ENCODE measurements at places on chromosomes 7 and 10.

DNA sequence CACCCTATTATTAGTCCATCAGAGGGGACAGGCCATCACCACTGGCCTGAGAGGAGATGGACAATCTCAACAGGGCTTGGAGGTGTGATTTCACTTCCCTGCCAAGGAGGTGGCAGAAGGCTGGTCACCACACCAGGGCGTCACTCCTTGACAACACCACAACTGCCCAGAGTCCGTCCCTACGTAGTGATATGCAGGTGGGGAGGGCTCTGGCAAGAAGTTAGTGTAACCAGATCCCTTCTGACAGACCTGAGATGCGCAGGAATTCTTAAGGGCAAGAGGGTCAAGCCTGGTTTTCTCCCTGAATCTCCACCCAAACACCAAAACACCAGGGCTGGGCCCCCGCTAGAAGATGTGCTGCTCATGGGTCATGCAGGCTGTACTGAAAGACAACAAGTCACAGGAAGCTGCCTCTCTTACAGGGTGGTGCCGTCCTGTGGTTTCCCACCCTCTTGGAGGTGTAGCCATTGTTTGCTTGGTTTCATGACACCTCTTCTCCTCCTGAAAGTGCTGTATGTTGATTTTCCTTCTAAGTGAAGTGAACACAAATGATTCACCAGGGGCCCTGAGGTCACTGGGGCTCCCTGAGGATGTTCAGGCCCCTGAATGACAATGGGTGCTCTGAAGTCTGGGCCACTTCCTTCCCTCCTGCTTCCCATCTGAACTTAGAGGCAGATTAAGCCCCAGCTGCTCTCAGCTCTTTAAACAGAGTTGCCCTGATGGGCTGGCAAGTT, 27.1 kb downstream of the ATXN7L1 start:
- DNase-seq = no peak

- DNase-seq = no peak
These were observed 475 bp downstream of the NEUROD6 start for GRCh38 chr7:31340051-31340450.

DNA sequence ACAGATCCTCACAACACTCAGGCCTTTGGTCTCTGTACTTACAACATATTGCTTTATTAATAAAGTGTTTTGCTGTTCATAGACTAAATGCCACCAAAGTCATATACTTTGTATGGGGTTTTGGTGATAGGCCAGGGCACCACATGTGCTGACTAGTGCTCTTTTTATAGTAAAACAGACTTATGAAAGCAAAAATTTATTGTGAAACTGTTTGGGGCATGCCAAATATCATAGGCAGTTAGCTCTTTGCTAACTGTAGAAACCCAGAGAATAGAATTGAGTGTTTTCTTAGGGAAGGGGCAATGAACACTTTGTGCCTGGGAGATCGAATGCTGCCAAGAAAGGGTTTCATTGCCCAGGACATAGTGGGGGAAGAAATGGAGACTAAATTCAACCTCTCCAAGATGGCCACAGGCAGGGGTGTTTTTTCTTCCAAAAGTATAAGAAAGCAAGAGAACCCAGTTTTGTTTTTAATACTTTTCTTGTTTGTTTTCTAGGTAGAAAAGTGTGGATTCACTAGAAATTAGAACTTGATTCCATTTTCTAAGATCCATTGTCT, 142.7 kb downstream of the TRIL start:
- DNase-seq = no peak

DNA sequence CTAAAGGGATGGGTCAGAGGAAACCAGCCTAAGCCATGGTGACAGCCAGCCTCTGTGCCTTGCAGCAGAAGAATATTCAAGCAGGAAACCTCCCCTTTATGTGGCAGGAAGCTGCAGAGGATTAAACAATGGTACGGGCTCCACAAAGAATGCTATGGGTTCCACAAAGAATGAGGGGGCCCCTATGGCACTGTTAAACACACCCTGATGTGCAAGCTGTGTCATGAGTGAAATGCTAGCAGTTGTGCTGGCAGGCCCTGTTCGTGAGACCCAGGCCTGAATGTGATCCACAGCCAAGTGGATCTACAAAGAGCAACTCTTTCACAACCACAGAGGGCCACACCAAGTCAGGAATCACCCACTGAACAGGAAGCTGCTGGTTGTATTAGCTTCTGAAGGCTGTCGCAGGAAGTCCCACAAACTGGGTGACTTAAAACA, 68.9 kb downstream of the MYOF start:
- DNase-seq = no peak

- no peak for DNase-seq
These were observed 44.8 kb downstream of the EGFR start for GRCh38 chr7:55063633-55064032.

DNA sequence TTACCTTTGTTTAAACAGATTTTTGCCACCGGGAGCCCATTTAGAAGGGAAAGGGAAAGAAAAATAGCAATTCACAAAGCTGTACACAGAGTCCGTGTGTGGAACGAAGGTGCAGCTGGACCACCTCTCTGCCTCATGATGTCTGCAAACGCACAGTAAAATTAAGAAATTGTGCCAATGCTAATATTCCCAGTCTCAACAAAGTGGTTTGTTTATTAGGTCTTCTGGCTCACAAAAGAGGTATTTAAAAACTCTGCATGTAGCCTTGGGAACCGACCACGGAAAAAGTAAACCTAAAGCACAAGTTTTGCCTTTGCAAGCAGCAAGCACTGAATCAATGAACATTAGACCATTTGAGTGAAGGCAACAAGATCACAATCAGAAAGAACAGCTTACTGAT, 57.7 kb downstream of the CREB3L2 start:
- DNase-seq = no peak

GRCh38 chr7:1800902-1801301, 130.8 kb downstream of the ELFN1 start:
- no peak for DNase-seq

DNA sequence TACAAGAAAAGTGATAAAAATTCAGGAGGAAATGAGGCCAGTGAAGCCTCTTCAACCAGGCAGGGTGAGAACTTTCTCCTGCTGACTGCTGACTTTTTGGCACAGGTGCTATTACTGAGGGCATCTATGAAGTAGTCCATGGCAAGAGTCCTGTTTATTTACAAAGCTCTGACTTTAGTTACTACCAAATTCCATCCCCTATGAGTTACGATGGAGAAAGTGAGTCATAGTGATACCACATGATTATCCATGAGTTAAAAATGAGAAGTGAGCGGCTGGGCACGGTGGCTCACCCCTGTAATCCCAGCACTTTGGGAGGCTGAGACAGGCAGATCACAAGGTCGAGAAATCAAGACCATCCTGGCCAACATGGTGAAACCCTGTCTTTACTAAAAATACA, 19.9 kb downstream of the CCDC3 start:
- no peak for DNase-seq
